ENCODE measurements at places on chromosomes 4 and X.
A peak's percentile ranks its signal among the peaks of the same experiment; 100 is the strongest.

- DNase-seq, result no peak
Measured at GRCh38 chr4:968621-969394, 4.6 kb downstream of the DGKQ start.

DNA sequence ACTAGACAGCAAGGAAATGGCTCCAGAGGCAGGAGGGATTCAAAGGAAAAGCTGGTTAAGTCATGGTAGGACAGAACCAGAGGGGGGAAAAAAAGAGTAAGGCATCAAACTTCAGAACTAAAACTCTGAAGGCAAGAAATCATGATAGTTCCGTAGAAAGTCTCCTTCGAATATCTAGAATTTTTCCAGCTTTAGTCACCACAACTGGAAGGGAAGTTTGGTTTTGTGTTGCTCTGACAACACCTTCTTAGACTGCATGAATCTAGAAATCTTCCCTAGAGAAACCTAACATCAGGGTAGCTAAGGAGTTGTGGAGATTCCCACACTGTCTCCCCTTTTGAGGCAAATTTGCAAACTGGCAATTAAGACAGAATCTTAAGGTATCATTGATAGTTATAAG is 33.7 kb downstream of the AMMECR1 start:
- no peak for DNase-seq

DNA sequence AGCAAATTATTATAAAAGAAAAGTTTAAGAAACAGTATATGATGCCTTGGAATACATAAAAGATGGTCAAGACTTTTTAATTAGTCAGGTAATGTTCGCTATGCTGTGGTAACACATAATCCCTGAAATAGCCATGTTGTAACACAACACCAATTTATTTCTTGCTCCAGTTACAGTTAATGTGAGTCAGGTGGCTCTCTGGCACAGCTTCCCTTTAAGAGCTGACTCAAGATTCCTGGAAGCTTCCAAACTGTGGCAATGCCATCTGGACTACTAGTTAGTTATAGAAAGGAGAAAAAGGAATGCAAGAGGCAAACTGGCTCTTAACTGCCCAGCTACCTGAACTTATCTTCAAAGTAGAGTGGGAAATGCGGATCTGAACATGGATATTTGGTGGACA is 210.5 kb downstream of the CHM start:
- peak; percentile 29 for DNase-seq

DNA sequence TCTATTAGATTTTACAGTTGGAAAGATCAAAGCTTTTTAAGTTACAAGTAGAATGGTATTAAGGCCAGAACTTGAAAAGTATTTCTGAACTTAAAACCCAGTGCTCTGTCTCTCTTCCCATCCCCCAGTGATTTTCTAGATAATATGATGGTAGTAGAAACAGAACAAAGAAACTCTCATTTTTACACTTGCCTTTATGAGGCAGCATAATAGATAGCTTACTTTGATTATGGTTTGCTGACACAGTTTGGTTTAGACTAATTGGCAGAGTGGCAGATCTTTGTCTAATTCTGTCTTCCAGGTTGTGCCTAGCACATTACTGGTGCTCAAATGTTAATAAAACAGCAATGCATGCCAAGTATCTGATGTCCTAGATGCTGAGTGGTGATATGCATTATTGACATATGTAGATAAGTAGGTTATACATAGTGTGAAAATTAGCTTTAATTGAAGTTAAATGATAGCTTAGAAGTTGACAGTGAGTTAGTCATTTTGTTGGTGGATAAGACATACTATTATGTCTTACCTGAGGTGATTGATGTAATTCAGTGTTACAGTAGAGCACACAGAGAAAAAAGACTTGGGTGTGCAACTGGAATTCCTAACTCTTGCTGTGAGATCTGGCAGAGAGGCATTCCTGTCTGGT is 4.3 kb upstream of the RAPGEF2 start:
- DNase-seq, result no peak

DNA sequence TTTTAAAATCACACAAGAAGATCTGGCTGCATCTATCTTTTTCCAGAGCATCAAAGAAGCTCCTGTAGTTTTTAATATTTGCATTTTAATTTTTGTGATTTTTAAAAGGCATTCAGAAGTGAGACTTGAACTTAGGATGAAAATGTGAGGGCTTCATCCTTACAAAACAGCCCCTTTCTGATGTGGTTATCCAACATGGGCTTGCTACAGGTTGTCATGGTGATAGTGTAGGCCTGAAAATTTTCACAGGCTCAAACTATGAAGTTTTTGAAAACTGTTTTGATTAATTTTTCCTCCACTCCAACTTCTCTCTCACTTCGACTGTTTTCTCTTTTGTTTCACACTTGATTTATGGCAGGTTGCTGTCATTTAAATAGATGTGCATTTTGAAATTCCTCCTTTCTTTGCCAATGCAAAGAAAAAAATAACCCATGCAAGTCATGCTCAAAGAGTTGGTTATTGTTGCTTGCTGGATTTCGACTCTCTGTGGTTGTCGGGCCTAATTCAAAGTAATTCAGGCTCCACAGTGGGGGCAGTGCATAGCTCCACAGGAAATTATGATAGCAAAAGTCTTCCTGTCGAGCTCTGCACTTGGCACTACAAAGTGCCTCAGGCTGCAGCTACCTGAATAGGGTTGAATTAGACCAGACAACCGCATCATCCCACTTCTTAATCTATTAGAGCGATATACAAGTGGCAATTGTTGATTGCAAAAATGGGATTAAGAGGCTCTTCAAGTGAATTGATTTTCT is 201.0 kb upstream of the GPR101 start:
- no peak for DNase-seq

DNA sequence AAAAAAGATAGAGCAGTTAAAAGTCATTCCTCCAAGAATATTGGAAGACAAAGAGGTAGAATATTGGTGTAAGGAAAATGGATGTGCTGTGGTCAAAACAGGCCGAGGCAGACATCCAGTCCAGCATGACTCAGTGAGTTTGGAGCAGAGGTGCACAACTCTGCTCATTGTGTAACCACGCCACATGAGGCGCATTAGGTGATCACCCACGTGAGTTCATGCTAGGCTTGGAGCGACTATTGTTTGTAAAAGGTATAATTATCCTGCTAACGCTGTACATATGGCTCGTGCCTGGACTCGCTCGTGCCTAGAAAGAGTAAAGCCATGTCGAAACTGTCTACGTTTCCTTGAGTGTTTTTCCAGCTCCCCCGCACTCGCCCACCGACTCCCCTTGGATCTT is 23.9 kb downstream of the C4orf54 start:
- DNase-seq, result no peak
